Suppressor macrophage treated with lipopolysaccharide for 4 hours (primary cell): ENCODE measurements at places on chromosomes 7 and 10.

GRCh38 chr10:127184582-127184981 is 11.8 kb downstream of the INSYN2A start:
- no peak for DNase-seq

DNA sequence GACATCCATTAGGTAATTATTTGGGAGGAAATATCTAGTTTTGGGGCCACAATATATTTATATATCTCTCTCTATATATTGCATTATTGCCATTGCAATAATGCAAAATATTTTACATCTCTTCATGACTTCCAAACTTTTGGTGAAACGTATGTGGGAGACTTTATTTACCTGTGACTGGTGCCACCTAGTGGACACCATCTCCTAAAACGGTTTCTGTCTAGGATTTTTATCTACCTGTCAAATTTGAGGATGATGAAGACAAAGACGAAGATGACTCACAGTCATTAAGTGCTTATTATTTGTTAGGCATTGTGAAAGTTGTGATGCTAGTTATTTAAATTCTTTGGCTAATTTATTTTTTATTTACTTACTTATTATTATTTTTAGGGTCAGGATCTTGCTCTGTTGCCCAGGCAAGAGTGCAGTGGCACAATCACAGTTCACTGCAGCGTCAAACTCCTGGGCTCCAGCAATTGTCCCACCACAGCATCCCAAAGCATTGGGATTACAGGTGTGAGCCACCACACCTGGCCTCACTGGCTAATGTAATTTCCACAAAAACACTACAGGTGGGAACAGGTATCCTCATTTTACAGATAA is 18.7 kb upstream of the CBLL1 start:
- peak; percentile 50 for DNase-seq

GRCh38 chr7:32887395-32887794 is 4.2 kb downstream of the KBTBD2 start:
- DNase-seq, result no peak

DNA sequence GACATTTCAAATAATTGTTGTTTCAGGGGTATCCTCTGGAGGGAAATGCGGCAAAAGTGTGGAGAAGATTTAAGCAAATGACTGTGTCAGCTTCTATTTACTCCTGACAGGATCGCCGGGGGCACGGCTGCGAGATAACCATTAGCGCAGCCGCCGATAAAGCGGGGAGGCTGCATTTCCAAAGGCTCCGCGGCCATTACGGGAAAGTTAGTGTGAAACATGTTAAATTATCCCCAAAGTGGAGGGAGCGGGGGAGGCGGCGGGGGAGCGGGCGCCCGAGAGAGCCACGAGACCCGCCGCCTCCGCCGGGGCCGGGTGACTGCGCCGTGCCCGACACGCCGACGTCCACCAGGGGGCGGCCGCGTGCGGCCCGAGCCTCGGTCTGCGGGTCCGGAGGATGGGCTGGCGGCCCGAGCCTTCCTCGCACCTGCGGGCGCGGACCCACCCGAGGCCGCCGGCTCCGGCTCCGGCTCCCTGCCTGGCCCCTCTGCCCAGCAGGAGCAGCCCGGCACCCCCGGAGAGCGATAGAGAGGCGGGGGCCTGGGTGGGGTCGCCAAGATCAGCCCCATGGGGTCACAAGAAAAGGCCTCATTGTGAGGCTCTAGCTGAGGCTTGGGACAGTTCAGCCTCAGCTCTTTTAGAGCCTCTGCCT is 74.4 kb upstream of the PAX2 start:
- peak; percentile 65 for DNase-seq

GRCh38 chr10:127600479-127600878 is 51.4 kb downstream of the NPS start:
- no peak for DNase-seq

- DNase-seq, result no peak
Measured at GRCh38 chr10:48982584-48982983, 42.9 kb upstream of the LRRC18 start.

GRCh38 chr7:134121632-134122139 is 5.5 kb upstream of the LRGUK start:
- peak; percentile 32 for DNase-seq

- no peak for DNase-seq
Measured at GRCh38 chr10:18352175-18352574, 212.0 kb downstream of the CACNB2 start.

- DNase-seq, result no peak
Measured at GRCh38 chr7:19944363-19945120, 171.1 kb upstream of the TMEM196 start.

- DNase-seq, result peak; percentile 72
Measured at GRCh38 chr7:133060004-133060403, 21.9 kb downstream of the CHCHD3 start.
